ENCODE measurements at places on chromosomes 7 and 10.

- DNase-seq, result no peak
Observed at GRCh38 chr7:1811850-1812508, 141.9 kb downstream of the ELFN1 start.

- DNase-seq, result no peak
Observed at GRCh38 chr10:23496727-23497126, 57.9 kb downstream of the OTUD1 start.

DNA sequence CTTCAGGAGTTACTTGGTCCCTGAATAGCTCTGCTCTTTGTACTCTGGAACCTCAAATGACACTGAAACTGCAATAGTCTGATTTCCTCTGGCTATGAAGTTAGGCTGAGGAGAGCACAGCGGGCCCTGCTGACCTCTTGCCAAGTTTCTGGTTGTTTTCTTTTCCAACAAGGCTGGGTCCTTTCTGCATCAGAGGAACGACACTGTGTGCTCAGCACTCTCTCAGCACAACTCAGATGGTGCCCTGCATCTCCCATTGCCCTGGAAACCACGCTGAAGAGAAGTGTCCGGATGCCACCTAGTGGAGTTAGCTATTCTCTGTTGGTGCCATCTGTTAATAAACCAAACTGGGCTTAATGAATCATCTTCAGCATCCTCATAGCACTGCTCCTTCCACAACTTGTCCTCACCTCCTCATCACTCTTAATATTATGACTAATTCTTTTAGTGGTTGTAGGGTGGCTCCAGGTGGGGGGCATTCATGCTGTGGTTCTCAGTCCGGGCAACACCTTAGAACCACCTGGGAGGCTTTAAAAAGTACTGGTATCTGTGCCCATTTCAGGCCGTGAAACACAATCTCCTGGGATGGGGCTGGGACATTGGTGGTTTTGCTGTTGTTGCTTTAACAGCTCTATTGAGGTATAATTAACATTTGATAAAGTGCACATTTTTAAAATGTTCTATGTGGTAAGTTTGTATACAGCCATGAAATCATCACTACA lies 8.2 kb upstream of the EFCAB10 start:
- peak; percentile 25 for DNase-seq

DNA sequence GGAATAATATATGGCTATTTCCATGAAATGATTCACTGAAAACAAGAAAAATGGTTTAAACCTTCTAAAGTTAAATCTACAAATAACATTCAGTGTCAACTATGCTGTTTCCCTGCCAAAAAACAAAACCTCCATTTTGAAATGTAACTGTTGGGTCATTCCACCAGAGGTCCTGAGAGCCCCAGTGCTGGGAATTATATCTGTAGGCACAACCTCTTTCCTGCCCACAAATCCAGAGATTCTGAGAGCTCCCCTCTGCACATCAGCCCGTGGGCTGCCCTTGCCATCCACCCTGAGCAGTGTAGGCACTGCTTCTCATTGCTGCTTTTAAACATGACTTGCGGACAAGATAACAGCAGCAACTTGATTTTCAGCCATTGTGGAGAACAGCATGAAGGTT lies 198.6 kb downstream of the TMEM178B start:
- no peak for DNase-seq

- no peak for DNase-seq
Observed at GRCh38 chr7:98126311-98127142, 19.9 kb downstream of the LMTK2 start.

GRCh38 chr7:44158873-44159631 lies 17.9 kb upstream of the MYL7 start:
- DNase-seq, result no peak

DNA sequence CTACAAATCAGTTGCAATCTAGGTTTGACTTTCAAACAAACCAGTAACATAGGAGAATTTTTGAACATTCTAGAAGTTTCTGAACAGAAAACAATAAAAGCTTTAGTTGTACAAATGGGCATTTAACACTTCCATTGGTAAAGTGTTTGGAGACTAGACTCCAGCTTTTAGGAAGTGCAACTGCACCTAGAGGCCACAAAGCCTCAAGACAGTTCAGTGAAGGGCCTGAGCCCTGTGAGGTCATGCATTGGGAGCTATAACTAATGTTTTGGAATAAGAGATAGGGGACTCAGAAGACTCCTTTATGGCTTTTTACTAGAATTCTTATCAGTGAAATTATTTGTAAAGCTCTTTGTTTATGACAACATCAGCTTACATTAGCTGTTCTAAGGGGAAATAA lies 3.0 kb upstream of the EPHB6 start:
- DNase-seq, result no peak

DNA sequence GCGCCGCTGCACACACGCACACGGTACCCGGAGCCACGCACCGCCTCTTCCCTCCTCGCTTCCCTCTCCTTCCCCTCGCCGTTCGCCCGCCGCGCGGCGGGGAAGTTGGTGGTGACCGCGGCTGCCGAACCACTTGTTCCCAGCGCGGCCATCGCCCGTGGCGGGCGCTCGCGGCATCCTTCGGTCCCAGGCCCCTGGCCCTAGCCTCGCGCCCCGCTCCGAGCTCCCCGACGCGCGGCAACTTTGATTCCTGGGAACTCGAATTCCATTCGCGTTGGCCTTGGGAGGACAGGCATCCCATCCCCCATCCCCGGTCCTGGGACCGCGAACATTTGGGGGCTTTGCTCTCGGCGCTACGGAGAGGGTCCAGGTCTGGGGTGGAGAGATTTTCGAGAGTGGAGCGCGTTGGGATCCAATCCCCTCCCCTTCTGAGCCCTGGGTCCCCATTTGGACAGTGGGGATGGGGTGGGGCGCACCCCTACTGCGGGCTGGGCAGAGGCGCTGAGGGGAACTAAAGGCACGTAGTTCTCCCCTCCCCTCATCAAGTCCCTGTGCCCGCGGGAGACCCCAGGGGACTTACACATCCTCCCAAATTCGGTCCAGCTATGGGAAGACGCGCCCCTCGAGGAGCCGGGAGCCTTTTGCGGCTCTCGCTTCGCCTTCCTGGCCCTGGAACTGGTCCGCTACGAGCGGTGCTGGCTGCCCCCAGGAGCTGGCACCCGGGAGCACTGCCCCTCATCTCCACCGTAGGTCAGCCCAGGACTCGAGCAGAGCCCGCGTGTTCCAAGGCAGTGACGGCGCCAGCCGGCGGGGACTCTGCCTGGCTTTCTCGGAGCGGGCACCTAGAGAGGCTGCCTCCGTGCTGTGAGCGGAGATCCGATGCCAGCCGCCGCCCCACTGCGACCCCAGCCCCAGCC lies 834 bp downstream of the CDH23 start:
- no peak for DNase-seq

GRCh38 chr7:140638173-140638791 lies 2.3 kb downstream of the DENND2A start:
- peak; percentile 65 for DNase-seq

Data from HAP-1 (cell line).